Activated CD4-positive, alpha-beta memory T cell treated with anti-CD3 and anti-CD28 coated beads for 36 hours (primary cell): ENCODE measurements at places on chromosomes 16 and 17. TPM values are rescaled to one million over a fixed set of nuclear protein-coding genes. Genes with fewer than 3 reads are reported as not detected.
A peak's percentile ranks its signal among the peaks of the same experiment; 100 is the strongest.

ABCA5 gene
- total RNA-seq: 12.8 TPM

MMP25 gene
- total RNA-seq: 2.2 TPM

- DNase-seq: peak; percentile 30
These were observed 31.1 kb upstream of the CARMIL2 start for GRCh38 chr16:67613808-67614207.

GRCh38 chr17:83100220-83100852 lies 20.9 kb downstream of the METRNL start:
- no peak for DNase-seq

DNA sequence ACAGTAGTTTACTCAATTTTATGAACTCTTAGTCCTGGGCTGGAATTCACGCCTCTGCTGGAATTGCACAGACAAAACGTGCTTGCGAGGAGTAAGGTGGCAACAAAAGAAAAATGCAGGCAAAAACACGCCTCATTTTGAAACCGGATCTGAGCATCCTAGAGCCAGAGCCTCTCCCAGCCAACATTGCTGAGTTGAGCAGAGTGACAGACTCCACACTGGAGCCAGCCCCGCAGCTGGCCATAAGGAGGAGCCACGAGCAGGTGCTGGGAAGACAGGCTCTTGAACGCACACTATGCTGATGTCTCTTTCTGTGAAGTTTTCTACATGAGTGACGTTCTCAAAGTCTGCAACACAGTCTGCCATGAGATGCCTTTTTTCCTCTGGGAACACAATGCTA lies 14.6 kb upstream of the HSBP1 start:
- DNase-seq: no peak

- no peak for DNase-seq
These were observed 23.4 kb upstream of the JPT2 start for GRCh38 chr16:1654505-1655268.

DNA sequence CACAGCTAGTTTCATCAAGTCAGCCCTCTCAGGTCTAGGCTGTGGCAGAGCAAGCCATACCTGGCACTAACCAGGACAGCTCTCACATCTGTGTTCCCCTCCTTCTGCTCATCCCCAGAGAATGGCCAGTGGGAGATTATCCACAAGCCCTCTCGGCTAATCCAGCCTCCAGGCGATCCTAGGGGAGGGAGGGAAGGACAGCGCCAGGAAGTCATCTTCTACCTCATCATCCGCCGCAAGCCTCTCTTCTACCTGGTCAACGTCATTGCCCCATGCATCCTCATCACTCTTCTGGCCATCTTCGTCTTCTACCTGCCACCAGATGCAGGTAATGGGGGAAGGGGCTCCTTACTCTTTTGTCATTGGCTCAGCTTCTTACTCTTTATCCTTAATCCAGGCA lies 3.6 kb downstream of the CHRNB1 start:
- DNase-seq: no peak

- no peak for DNase-seq
These were observed 52.8 kb upstream of the SMIM36 start for GRCh38 chr17:55564081-55564480.

GRCh38 chr16:28537964-28538732 lies 626 bp downstream of the NUPR1 start:
- no peak for DNase-seq

- DNase-seq: no peak
These were observed 1.6 kb upstream of the ASPA start for GRCh38 chr17:3474212-3474611.

DNA sequence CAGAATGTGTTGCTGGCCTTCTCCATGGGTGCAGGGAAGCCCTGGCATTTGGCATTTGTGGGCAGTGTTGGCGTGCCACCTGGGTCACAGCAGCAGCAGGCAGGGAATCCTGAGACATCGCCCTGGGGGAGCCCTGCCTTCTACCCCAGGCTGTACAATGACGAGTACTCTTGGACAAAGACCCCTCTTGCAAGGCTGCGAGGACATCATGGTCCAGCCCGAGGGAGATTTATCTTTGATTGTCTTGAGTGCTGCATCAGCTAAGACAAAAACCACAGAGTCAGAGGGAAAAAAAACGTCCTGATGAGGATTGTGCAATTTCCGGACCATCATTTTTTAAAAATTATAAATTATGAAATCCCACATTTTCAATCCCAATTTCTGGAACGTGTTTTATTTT lies 3.7 kb downstream of the CRISPLD2 start:
- DNase-seq: no peak

PLD6 gene
- total RNA-seq: 9.3 TPM

GRCh38 chr17:3029213-3029913 lies 34.0 kb downstream of the OR1D5 start:
- no peak for DNase-seq

DNA sequence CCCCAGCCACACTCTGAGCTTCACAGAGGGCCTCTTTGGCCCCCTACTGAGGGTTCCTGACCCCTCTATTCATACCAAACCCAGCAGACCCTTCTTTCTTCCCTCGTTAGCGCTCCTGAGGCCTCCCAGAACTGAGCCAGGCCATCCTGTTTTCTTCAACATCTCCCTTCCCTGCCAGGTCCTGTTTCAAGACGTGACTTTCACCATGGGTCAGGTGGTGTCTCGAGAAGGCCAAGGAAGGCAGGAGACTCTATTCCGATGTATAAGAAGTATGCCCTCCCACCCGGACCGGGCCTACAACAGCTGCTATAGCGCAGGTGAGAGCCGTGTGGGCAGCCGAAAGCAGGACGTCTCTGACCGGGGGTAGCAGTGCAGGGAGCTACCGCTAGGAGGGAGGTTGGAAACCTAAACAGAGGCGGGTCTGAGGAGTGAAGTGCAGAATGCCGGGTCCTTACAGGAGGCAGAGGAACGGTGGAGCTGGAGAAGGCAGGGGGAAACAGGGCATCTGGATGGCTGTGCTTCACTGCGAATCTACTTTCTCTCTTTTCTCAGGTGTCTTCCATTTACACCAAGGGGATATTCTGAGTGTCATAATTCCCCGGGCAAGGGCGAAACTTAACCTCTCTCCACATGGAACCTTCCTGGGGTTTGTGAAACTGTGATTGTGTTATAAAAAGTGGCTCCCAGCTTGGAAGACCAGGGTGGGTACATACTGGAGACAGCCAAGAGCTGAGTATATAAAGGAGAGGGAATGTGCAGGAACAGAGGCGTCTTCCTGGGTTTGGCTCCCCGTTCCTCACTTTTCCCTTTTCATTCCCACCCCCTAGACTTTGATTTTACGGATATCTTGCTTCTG lies 1.3 kb upstream of the SENP3 start:
- peak; percentile 75 for DNase-seq

GRCh38 chr16:25045696-25046381 lies 30.7 kb upstream of the ARHGAP17 start:
- DNase-seq: no peak

DNA sequence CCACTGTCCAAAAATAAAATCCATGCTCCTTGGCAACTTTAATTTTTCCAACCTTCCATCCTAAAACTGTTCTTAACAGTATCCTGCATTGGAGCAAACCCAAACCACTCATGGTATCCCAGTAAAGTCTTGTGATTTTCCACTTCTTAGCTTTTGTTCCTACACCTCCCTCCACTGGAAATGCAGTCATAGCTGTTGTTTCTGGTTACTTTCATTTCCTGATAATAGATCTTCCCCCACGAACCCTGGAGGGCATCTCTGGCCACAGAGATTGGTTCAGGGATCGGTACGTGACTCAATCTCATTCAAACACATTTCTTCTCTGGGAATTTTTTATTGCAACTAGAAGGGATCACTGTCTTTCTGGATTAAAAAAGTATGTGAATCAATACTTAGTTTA lies 276.0 kb downstream of the GRIN2A start:
- DNase-seq: no peak

DNA sequence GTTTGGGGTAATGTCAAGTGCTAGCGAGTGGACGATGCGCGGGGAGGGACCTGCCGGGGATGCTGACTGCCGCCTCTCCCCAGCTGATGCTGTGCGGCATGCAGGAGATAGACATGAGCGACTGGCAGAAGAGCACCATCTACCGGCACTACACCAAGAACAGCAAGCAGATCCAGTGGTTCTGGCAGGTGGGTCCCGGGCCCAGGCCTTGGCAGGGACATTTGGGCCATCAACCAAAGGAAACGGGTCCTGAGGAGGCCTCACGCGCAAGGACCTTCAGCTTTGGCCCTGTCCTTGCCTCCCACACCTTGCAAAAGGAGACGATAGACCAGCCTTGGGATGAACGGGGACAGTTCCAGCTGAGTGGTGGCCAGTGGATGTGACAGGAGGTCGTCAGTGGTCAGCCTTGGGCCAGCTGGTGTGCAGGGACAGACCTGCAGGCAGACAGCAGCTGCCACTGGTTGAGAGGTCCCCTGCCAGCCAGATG lies 13.6 kb upstream of the CLEC18A start:
- no peak for DNase-seq

DNA sequence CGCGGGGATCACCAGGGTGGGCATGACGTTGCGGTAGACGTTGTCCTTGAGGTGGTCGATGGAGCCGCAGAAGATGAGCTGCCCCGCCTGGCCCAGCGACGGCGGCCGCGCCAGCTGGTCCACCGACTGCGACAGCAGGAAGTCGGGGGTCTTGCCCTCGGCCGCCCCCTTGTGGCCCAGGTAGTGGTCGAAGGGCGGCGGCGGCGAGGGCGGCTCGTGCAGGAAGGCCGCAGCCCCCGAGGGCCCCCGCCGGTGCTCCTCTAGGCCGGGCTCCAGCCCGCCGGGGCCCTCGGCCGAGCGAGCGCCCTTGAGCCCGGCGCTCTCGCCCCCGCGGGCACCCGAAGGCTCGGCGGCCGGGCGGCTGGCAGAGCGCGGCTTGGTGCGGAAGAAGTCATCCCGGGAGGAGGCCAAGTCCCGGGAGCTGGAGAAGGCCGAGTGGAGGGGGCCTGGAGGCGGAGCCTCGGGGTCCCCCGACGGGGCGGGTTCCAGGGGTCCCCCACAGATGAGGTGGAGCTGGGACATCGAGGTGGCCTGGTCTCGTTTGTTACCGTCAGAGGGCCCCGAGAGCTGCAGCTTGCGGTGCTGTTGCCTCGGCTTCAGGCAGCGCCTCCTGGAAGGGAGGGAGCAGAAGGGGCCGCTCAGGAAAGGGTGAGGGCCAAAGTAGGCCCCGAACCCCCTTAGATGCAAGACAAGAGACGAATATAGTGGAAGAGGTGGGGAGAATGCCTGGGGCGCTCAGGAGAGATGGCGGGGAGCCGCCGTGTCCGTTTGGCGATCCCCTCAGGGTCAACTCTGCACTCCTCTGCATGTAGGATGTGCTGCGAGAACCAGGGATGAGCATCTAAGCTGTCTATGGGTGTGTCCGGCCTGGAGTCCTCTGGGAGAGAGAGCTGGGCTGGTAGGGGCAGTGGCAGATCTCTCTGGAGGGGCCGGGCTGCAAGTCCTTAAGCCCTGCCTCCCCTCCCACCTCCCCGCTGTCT lies 8.8 kb downstream of the FAM171A2 start:
- DNase-seq: peak; percentile 61

OTOP3 gene
- total RNA-seq: not detected

TNRC6A gene
- total RNA-seq: 36.3 TPM

GRCh38 chr16:8901320-8901861 lies 19.2 kb downstream of the LITAFD start:
- no peak for DNase-seq

- DNase-seq: no peak
These were observed 11.3 kb downstream of the WWP2 start for GRCh38 chr16:69773260-69773947.

GRCh38 chr17:81480140-81481072 lies 32.2 kb downstream of the ACTG1 start:
- no peak for DNase-seq

DNA sequence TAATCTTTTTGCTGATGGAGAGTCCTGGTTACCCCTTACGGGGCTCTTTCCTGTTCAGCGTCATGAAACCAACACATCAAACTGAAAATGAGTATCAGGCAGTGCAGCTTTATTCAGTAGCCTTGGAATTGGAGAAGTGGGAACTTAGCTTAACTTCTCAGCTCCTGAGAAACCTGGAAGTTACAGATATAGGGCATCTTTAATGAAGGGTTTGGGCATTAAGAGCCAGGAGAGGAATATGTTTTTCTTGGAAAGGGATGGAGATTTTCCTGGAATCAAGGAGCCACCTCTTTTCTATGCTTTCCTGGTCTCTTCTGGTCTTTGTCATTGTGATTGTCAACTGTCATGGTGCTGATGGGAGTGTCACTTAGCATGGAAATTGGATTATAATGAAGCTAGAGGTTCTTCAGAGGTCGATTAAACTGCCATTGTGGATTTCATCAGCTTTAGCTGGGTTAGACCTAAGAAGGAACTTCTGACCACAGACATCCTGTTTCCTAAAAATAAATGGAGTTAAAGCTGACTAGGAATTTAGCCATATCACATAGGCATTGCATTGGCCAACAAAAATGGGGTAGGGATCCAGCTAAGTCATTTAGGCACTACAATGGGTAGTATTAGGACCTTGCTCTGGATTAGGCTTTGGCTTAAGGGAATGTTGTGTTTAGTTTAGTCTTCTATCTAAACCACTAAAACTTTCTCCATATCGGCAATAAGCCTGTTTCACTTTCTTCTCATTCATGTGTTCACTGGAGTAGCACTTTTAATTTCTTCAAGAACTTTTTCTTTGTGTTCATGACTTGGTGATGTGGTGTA lies 186.4 kb downstream of the BCAS3 start:
- DNase-seq: no peak

DNA sequence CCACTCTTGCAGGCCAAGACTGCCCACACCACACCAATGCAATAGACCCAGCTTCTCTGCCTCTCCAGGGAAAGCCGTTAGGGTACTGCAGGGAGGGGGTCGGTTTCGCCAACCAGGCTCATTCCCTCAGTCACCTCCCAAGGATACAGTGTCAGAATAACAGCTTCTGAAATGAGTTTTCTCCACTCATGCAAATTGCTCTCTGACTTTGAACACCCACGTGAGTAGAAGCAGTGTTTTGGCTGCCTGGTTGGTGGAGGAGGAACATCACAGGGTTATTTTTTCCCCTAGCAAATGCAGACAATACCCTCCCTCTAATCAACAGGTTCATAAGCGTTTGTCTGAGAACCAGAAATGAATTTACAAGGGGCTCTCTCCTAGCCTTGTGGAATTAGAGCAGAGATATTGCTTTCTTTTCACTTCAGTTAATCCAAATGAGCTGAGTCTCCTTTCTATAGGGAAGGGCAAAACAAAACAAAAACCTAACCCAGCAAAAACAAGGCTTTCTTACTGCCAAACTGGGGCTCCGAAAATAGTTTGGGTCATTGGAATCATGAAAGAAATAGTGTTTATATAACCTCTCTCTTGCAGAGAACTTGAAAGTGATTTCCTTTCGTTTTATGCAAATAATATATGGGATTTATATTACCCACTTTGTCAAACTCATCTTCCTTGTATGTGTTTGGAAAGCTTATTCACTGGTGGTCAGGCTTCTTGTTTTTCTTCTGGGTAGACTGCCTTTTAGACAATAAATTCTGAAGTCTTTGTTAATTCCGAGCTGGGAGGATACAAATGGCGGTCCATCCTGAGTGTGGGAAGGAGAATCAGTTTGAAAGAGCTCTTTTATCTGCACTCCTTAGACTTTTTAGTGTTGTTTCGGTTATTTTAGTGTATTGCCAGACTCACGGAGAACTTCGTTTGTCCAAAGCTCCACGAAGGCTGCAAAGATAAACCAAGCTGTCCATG lies 229.9 kb downstream of the MSI2 start:
- peak; percentile 29 for DNase-seq

CNTNAP1 gene
- total RNA-seq: 1.8 TPM

FNDC8 gene
- total RNA-seq: not detected
